Neural progenitor cell (in vitro differentiated cells): ENCODE measurements at places on chromosomes 5 and 9.
A peak's percentile ranks its signal among the peaks of the same experiment; 100 is the strongest.

DNA sequence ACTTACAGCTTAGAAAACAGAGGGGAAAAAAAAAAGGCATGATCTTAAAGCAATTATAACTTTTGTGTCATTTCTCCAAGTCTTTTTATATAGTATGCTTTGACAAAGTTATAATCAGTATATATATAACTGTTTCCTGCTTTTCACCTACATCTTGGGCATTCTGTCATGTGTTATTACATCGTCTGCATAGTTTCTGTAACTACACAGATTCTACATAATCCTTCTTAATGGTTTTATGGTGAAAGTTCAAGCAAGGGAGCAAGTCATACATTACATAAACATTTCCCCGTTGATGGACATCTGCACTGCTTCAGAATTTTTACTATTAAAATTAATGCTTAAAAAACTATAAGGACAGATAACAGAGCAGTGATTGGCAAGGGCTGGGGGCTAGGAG is 12.1 kb downstream of the FEM1C start:
- peaks cover 3% of the 10 kb centered on the region for H3K4me1 ChIP-seq
- H3K4me3 ChIP-seq, result no peak overlapping the region
- H3K36me3 ChIP-seq, result peaks cover 30% of the 10 kb centered on the region
- no peak overlapping the region for H3K27ac ChIP-seq
- no peaks in the 10 kb centered on the region for H3K27me3 ChIP-seq

GRCh38 chr5:52579391-52579790 is 208.3 kb upstream of the ITGA1 start:
- no peak overlapping the region for H3K27ac ChIP-seq
- H3K4me3 ChIP-seq, result no peak overlapping the region
- no peaks in the 10 kb centered on the region for H3K4me1 ChIP-seq
- no peak for DNase-seq
- no peaks in the 10 kb centered on the region for H3K36me3 ChIP-seq

GRCh38 chr5:139413963-139414362 is 10.1 kb upstream of the SPATA24 start:
- H3K4me3 ChIP-seq, result no peak overlapping the region
- DNase-seq, result no peak
- H3K27ac ChIP-seq, result no peak overlapping the region
- no peaks in the 10 kb centered on the region for H3K36me3 ChIP-seq

DNA sequence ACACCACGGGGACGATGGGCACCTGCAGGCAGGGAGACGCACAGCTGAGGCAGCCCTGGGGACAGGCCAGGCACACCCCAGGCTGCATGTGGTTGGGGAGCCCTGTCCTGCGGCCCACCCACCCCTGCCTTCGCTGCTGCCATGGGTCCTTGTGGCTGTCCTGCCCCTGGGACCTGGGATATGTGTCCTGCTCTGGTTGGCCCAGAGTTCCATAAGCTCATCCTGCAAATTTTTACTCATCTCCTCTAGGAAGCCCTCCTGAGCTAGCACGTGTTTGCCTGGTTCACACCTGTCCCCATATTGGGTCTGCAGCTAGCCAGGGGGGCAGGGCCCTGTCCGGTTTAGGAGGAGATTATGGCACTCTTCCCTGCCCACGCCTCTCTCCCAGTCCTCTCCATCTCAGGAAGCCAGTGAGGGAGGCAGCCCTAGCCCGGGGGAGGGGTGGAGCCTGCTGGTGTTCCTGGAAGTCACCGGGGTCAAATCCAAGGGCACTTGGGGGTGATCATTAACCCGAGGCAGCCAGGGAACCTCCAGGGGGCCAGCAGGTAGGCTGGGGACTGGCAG is 12.2 kb downstream of the EGFL7 start:
- no peaks in the 10 kb centered on the region for H3K27me3 ChIP-seq
- H3K27ac ChIP-seq, result no peak overlapping the region
- H3K4me3 ChIP-seq, result no peak overlapping the region
- no peak for DNase-seq

DNA sequence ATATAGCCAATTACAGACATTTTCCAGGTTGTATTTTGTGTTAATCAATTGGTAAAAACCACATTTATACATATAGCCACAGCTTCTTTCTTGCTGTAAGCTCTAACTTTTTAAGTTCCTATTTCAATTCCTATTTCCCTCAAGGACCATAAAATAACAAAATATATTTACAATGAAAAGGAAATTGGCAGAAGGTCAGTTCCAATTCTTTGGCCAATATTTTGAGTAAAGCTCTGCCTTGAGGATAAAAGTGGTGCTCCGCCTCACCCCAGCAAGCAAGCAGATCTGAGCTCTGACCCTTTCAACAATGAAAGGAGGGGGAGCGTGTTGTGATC is 203.4 kb upstream of the RASEF start:
- H3K4me3 ChIP-seq, result no peak overlapping the region
- no peaks in the 10 kb centered on the region for H3K27me3 ChIP-seq
- no peak for DNase-seq
- peaks cover 13% of the 10 kb centered on the region for H3K4me1 ChIP-seq
- H3K27ac ChIP-seq, result no peak overlapping the region

DNA sequence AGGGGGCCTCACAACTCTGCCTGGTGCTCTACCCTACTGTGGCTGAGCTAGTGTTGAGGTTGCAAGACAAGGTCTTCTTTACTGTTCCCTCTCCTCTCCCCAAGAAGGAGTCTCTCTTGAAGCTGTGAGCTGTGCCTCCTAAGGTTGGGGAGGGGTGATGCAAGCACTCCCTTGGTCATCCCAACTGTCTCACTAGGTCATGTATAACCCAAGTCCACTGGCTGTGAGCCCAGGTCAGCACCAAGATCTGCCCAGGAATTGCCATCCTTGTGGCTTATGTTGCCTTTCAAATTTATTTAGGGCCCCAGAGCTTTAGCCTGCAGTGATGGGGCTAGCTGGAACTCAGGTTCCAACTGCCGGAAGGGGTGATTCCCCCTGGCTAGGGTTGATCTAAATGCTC is 10.3 kb upstream of the YTHDC2 start:
- no peak overlapping the region for H3K27ac ChIP-seq
- H3K4me1 ChIP-seq, result no peaks in the 10 kb centered on the region
- no peak for DNase-seq
- H3K4me3 ChIP-seq, result no peak overlapping the region
- H3K36me3 ChIP-seq, result no peaks in the 10 kb centered on the region

GRCh38 chr5:73638344-73639095 is 12.5 kb downstream of the ARHGEF28 start:
- H3K4me1 ChIP-seq, result peaks cover 34% of the 10 kb centered on the region
- no peak overlapping the region for H3K4me3 ChIP-seq
- no peaks in the 10 kb centered on the region for H3K27me3 ChIP-seq

DNA sequence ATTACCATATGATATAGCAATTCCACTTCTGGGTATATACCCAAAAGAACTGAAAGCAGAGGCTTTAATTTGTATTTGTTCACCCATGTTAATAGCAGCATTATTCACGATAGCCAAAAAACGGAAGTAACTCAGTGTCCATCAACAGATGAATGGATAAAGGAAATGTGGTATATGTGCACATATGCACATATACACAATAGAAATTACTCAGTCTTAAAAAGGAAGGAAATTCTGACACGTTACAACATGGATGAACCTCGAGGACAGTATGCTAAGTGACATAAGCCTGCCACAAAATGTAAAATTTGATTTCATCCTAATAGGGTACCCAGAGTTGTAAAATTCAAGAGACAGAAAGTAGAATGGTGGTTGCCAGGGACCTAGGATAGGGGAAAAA is 54.9 kb downstream of the NUP155 start:
- H3K27me3 ChIP-seq, result no peaks in the 10 kb centered on the region
- no peak for DNase-seq
- H3K36me3 ChIP-seq, result peaks cover 24% of the 10 kb centered on the region
- no peaks in the 10 kb centered on the region for H3K4me1 ChIP-seq

DNA sequence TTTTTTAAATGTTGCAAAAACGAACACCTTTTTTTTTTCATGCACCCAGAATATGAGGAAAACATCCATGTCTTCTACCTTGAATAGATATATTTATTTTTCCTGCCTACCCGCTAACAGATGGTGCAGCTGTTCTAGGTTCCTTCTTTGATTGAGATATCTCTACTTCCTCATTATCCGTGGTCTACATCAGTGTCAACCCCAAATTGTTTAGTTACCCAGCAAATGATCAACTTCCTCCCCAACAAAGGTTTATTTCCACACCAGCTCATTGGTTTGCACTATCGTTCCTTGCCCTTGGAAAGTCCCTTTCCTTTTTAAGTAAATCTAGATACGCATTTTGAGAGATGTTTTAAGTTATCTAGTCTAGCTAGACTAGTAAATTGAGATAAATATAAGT is 166.4 kb downstream of the PRR16 start:
- peaks cover 9% of the 10 kb centered on the region for H3K4me1 ChIP-seq
- H3K4me3 ChIP-seq, result no peak overlapping the region
- no peak for DNase-seq

- peak overlapping the region; percentile 95 for H3K27ac ChIP-seq
- DNase-seq, result peak; percentile 92
- no peaks in the 10 kb centered on the region for H3K27me3 ChIP-seq
Measured at GRCh38 chr5:102865510-102866236, 110.6 kb downstream of the PAM start.

DNA sequence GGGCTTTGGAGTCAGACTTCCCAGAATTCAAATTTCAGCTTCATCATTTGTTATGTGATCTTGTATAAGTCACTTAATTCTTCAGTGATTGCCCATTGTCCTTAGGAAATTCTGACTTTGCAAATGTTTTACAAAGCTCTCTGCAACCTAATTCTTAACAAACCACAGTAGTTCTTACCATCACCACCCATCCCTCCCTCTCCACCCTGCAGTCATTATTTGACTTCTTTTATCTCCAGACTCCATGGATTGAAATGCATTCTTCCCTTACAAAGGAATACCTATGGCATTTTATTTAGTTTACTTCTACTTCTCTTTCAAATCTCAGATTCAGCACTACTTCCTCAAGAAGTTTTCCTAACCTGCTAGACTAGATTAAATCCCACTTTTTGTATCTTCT is 23.1 kb downstream of the SHLD3 start:
- DNase-seq, result peak; percentile 23
- peaks cover 16% of the 10 kb centered on the region for H3K4me1 ChIP-seq
- peaks cover 6% of the 10 kb centered on the region for H3K36me3 ChIP-seq
- no peaks in the 10 kb centered on the region for H3K27me3 ChIP-seq
- H3K4me3 ChIP-seq, result no peak overlapping the region
- peak overlapping the region; percentile 71 for H3K27ac ChIP-seq

- no peak for DNase-seq
- H3K4me3 ChIP-seq, result no peak overlapping the region
- H3K27me3 ChIP-seq, result no peaks in the 10 kb centered on the region
- H3K4me1 ChIP-seq, result no peaks in the 10 kb centered on the region
Measured at GRCh38 chr9:92977279-92977678, 30.0 kb downstream of the FGD3 start.

DNA sequence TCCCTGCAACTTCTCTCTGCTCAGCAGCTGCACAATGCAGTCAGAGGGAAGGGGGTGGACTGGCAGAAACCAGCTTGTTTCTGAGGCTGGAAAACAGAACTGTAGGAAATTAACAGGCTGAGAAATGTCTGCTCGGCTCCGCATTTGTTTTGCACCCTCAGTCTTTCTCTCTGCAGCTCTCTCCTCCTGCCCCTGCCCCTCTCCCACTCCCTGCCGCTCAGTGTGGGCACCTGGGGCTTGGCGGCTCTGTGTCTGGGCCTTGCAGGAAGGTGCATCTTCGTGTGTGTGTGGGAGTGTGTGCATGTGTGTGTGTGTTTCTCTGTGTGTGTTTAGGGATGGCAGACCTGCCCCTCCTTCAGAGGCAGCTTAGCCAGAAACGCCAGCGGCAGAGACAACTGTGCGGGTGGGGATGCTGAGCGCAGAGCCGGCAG is 53.0 kb downstream of the PCDH1 start:
- DNase-seq, result no peak
- H3K27me3 ChIP-seq, result no peaks in the 10 kb centered on the region
- no peak overlapping the region for H3K4me3 ChIP-seq
- H3K27ac ChIP-seq, result peak overlapping the region; percentile 70
- H3K4me1 ChIP-seq, result peaks cover 44% of the 10 kb centered on the region
